Left colon (tissue), 2 donors: ENCODE measurements at places on chromosomes 6 and 20. TPM values are rescaled to one million over a fixed set of nuclear protein-coding genes. Genes with fewer than 3 reads are reported as not detected.

The BTN1A1 gene
- not detected for total RNA-seq

The POPDC3 gene
- total RNA-seq: not detected

The RIMS1 gene
- total RNA-seq: 0.43 TPM

The TP53TG5 gene
- total RNA-seq: 0.59 TPM

The MUC22 gene
- total RNA-seq: not detected

The TBPL1 gene
- 18.2 TPM for total RNA-seq

The CCDC170 gene
- total RNA-seq: 1.7 TPM

The PTCRA gene
- total RNA-seq: not detected

The FABP7 gene
- not detected for total RNA-seq

The CRISP2 gene
- total RNA-seq: not detected

The KCNG1 gene
- total RNA-seq: 15.2 TPM

The PPIL4 gene
- 18.6 TPM for total RNA-seq

The DDX43 gene
- 0.22 TPM for total RNA-seq

The TULP1 gene
- total RNA-seq: not detected

The PTPRT gene
- total RNA-seq: 0.52 TPM

The MYT1 gene
- total RNA-seq: 0.06 TPM

The IL17A gene
- not detected for total RNA-seq

The PRDM1 gene
- total RNA-seq: 25.9 TPM

The IMPG1 gene
- total RNA-seq: not detected

The SLA2 gene
- total RNA-seq: 1.3 TPM

The SCAF8 gene
- 32.6 TPM for total RNA-seq

The TSBP1 gene
- total RNA-seq: not detected

The SLC16A10 gene
- 4.0 TPM for total RNA-seq

The ATP6V1G2 gene
- 0.58 TPM for total RNA-seq

The DNAH8 gene
- not detected for total RNA-seq

The GJA1 gene
- 6.5 TPM for total RNA-seq

The ASIP gene
- not detected for total RNA-seq

The LPA gene
- total RNA-seq: not detected

The CTAGE9 gene
- total RNA-seq: not detected

The TRAPPC3L gene
- not detected for total RNA-seq

The RNF146 gene
- total RNA-seq: 24.5 TPM

The SALL4 gene
- 0.09 TPM for total RNA-seq

The CPXM1 gene
- 2.3 TPM for total RNA-seq

The ARMC12 gene
- not detected for total RNA-seq

The MAPK14 gene
- 60.0 TPM for total RNA-seq

The CCN6 gene
- total RNA-seq: not detected

The BPI gene
- not detected for total RNA-seq

The RAB44 gene
- total RNA-seq: 0.09 TPM

The EPHA7 gene
- 0.34 TPM for total RNA-seq

The PRSS16 gene
- 23.2 TPM for total RNA-seq

The RFX6 gene
- total RNA-seq: 1.5 TPM

The WTAP gene
- 79.3 TPM for total RNA-seq

The NOX3 gene
- total RNA-seq: not detected

The CUL9 gene
- 41.8 TPM for total RNA-seq

The PHACTR1 gene
- total RNA-seq: 3.7 TPM

The PRDM13 gene
- total RNA-seq: not detected

The TPBG gene
- 13.1 TPM for total RNA-seq

The RUNX2 gene
- 3.5 TPM for total RNA-seq

The MYL9 gene
- total RNA-seq: 36.9 TPM

The STK38 gene
- total RNA-seq: 76.6 TPM

The PPP1R16B gene
- total RNA-seq: 2.1 TPM

The BPIFB1 gene
- total RNA-seq: not detected

The THBS2 gene
- 5.0 TPM for total RNA-seq

The CDSN gene
- total RNA-seq: not detected

The FAM83D gene
- 11.2 TPM for total RNA-seq

The COL11A2 gene
- 0.45 TPM for total RNA-seq

The PLTP gene
- total RNA-seq: 14.7 TPM

The MRPS10 gene
- total RNA-seq: 24.9 TPM
